ENCODE measurements at places on chromosomes 12 and 14. TPM values are rescaled to one million over a fixed set of nuclear protein-coding genes. Genes with fewer than 3 reads are reported as not detected.
A peak's percentile ranks its signal among the peaks of the same experiment; 100 is the strongest.

GRCh38 chr12:124049451-124050094 is 76.6 kb downstream of the ZNF664 start:
- DNase-seq, result no peak

DNA sequence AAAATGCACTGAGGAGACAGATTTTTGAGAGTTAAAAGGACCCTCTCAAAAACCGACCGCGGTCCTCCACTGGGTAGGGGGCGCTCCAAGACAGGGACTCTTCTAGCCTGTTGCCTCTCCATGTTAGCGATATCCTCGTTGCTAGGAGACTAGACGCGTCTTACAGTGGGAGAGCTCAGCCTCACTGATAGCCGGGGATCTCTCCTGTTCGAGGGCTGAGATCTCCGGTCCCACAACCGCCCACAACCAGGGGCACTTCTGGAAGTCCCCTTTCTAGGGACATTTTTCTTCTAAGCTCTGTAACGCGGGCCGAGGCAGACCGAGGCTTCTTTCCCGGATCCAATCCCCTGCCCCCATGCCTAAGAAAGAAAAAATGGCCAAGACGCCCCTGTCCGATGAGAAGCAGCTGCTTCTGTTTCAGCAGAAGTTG is 21.3 kb downstream of the FKBP11 start:
- DNase-seq, result peak; percentile 84

DNA sequence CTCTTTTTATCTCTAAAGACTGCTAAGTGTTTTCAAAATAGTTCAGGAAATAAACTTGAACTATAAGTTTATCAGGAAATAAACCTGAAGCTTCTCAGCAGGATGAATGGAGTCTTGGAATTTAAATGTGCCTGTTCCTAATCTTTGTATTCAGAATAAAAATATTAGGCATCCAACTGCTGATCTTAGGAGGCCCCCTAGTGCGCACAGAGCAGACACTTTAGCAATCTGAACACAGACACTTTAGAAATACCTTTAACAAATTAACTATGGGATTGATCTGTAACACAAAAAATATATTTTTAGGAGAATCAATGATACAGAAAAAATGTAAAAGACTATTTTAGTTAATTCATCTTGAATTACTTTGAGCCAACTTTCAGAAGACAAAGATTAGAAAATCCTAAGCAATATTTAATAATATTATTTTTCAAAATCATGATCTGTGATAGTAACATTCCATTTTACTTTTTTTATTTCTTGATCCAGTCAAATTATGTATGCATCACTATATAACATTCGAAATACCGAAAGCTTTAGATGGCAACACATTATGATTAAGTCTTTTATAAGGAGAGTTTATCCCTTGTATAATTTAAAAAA is 80.9 kb downstream of the SLC41A2 start:
- DNase-seq, result no peak

DNA sequence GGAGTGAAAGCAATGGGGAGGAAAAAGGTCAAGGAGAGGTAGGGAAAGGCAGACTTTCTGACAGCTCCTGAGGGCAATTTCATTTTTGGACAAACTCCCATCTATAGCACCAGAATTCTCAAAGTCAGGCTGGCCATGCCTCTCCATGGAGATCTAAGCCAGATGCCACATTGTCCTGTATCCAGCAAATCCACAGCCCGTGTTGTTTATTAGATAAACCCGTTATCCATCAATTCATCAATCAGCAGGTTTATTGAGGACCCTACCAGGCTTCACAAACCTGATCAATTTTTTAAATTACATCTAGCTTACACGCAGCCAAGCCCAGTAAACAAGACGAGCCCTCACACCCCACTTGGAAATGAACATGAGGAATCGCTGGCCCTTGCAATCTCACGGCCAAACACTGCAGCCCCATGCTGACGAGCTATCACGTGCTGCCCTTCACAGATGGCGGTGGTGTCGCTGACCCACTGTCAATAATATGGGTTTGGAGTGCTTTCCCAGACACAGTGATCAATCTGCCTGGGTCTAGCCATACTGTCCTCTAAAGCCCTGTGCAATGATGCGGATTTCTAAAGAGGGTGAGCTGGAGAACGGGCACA is 332.9 kb downstream of the DPF3 start:
- no peak for DNase-seq

DNA sequence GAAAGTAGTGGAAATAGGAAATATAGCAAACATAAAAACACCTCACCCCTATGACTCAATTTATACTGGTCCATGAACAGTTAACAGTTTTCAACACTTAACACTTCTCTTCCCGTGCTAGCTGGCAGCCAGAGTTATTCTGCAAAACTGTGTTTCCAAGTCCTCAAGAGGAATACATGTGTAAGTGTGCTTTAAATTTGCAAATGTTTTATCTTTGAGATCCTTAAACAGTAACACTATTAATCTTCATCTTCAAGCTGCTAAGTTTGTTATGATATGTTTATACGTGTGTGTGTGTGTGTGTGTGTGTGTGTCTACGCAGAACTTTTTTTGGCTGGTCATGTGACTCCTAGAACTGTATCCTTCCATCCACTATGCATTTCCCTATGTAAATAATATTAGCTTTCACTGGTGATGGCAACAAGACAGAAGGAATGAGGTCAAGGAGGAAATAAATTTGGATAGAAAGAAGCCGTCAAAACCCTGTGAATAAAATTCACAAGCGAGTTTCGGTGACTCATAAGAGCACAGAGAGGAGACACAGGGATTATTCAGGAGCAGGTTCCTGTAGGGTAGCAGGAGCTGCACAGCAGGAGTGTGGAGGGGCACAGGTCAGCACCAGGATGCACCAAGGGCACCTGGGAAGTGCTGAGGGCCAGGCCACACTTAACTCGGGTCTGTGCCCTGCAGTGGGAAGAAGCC is 105.9 kb upstream of the ETV6 start:
- DNase-seq, result no peak

GRCh38 chr12:6367065-6367968 is 8.0 kb downstream of the SCNN1A start:
- no peak for DNase-seq

- no peak for DNase-seq
These were observed 102.6 kb upstream of the HMGA2 start for GRCh38 chr12:65721541-65722190.

GRCh38 chr12:53239643-53240258 is 7.7 kb upstream of the RARG start:
- no peak for DNase-seq

DNA sequence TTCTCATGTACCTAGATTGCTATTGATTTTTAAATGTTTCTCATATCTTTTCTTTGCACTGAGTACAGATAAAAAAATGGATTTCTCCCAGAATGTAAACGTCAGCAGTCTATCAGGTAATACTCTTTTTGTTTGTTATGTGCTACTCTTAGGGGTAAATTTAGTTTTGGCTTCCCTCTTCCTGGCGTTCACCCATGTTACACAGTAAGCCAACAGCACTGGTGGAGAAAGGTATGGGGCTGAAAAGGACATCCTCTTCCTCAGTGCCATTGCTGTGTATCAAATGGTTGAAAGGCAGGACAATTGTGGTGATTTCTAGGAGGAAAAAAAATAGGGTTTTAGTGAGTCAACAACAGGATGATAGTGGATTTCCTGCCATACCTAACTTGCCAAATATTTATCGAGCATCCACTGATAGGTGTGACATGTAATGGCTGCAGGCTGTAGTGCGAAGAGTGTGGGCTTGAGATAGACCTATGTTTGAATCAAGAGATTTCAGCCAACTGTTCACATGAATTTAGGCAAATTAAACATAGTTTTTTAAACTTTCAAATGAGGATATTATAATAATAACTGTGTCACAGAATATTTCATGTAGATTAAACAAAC is 7.5 kb downstream of the KLRF2 start:
- DNase-seq, result no peak

DNA sequence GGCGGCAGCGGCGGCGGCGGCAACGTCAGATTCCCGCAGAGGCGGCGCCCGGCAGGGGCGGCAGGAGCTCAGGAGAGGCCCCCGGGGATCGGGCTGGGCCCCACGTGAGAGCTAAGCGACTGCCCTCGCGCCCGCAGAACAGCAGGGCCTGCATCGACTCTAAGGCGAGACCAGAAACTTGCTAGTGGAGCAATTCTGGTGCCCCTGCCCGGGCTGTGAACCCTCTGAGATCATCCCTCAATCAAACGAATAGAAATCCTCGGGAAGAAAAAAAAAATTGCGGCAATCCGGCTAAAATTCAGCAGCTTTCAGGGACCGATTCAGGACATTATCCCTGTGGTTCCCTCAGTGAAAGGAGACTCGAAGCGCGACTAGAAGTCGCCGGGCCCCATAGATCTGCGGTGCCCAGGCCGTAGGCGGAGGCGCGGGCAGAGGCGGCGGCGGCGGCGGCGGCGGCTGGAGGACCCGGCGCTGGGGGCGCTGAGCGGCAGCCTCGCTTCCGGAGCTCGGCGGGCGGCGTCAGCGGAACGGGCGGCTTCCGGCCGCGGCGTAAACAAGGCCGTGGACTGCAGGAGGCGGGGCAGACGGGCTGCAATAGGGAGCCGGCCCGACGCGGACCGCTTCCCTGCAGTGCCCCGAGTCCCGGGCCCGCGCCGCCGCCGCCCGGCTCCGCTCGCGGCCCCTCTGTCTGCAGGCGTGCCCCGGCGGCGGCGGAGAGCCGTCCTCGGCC is at the start of gene KLHDC2:
KLHDC2 (plus strand) TSS at position 583 of the 730 bp plus-strand sequence. CDS start 316 bp downstream, outside the sequence.
- peak; percentile 93 for DNase-seq

GRCh38 chr12:115251727-115252126 is 567.8 kb upstream of the TBX3 start:
- DNase-seq, result no peak

- no peak for DNase-seq
These were observed 44.5 kb downstream of the ALKBH1 start for GRCh38 chr14:77663293-77663692.

GRCh38 chr14:87916103-87916885 is 76.7 kb downstream of the GALC start:
- DNase-seq, result no peak

The CLEC4C gene
- total RNA-seq, result not detected

The PRKD1 gene
- total RNA-seq, result 14.5 TPM

The ALG10B gene
- total RNA-seq, result 3.6 TPM

The NOXRED1 gene
- not detected for total RNA-seq

The MAP3K9 gene
- total RNA-seq, result 0.55 TPM

Measured in sigmoid colon (tissue), 7 donors.